NB4 (cell line): ENCODE measurements at places on chromosomes 6 and 20.

DNA sequence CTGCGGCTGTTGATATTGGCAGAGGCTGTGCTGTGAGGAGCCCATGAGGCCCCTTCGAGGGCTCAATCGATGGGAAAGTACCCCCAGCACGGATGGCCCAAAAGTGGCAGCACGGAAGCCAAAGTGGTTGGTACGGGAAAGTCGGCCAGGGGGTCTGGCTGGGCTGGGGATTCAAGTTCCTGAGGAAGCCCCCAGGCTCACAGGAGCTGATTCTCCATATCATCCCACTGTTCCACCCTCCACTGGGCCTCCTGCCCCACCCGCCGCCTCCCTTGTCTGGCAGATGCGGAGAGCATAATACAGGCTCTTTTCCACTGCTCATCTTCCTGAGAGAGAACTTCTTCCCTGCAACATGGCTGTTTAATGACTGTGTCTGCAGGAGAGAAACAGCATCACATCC lies 217.8 kb upstream of the CST7 start:
- no peak for DNase-seq

GRCh38 chr6:147395158-147395557 lies 113.3 kb upstream of the SAMD5 start:
- DNase-seq, result no peak

DNA sequence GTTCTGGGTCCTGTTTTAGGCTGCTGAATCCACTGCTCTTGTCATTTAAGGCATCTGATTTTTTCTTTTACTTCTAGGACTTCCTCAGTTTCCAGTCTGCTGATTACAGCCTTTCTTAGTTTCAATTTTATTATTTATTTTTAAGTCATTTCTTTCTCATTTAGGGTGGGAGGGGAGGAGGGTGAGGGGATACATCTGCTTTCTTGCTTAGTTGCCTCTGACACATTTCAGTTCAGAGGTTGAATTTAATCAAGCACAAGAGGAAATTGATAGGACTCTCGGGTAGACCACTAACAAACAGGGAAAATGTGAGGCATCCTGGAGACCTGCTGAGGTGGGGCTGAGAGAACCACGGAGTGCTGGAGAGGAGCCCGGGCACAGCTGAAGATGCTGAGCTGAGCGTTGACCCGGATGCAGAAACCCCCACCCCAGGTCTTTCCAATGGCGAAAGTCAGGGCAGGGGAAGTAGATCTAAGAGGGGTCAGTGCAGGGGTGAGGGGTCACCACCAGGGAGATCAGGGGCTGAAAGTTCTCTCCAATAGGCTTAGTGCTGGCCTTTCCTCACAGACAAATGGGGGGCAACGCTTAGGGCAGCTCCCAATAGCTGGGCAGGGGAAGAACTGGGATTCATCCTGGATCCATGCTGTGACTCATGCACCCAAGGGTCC lies 7.6 kb upstream of the TREML2 start:
- DNase-seq, result no peak

GRCh38 chr6:46325561-46326530 lies 155.1 kb upstream of the ENPP5 start:
- DNase-seq, result peak; percentile 6

DNA sequence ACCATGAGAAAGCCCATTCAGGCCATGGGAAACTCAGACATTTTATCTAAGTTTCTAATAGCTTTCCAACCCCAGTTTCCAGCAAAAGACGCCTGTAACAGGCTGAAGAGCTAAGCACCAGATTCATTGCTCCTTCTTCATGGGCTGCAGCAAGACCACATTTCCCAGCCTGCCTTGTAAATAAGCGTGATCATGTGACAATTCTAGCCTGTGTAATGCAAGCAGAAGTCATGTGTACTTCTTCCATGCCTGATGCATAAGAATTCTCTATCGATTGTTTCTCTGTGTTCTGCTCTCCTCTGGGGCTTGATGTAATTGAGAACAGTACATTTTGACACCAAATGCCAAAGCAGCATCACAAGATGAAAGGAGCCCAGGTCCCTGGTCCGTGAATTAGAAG lies 6.8 kb downstream of the PCSK2 start:
- no peak for DNase-seq

DNA sequence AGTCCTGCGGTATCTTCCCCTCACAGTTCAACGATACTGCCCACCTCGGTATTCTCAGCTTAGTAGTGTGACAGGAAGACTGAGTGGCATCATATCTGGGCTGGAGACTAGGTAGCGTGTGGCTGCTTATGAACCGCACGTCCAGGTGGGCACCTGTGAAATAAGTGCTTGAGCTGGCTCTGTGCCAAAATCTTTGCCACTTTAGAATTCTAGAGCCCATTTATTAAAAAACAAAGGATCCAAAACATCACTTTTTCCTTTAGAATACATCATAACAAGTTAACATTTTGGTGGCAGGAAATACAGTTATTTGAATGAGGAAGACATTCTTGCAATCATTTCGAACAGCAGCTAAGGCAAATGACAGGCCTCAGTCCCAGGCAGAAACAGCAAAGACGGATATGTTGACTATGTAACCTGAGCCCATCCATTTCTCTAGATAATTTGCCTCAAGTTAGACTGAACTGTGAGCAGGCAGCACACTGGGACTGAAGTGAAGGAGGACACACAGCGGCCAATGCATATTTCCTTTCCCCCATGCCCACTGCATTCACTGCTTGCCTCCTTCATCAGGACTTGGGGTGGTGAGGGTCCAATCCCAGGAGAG lies 136.6 kb downstream of the GMDS start:
- DNase-seq, result no peak

- no peak for DNase-seq
Measured at GRCh38 chr6:43127877-43128276, 43.2 kb upstream of the SRF start.

DNA sequence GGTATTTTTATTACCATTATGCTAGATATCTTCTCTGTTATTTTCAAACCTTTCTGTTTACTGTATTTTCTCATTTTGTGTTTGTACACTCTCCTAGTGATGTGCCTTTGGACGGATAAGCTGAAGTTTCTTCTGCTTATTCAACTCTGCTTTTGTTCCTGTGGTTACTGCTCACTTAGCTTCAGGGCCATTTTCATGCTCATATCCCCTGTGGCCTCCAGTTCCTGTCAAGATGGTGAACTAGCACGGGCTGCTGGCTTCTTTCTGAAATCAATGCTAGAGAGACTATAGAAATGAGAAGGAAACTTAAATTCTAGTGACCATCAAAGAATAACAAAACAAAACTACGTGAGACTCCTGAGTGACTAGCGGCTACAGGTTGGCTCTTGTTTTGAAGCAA lies 6.8 kb upstream of the CST8 start:
- no peak for DNase-seq

DNA sequence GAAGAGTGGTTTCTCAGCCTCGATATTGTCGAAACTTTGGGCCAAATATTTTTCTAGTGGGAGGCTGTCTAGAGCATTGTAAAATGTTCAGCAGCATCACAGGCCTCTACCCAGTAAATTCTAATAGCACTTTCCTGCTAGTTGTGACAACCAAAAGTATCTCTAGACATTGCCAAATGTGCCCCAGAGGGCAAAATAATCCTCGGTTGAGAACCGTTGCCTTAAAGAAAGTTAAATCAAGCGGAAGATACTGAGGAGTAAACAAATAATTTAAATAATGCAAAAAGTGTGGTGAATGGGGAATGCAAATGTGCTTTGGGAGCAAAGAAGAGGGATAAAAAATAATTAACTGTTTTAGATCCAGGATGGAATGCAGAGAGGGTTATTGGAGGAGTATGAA lies 106.4 kb upstream of the ASCC3 start:
- no peak for DNase-seq

GRCh38 chr20:50304501-50304856 lies 113.8 kb downstream of the CEBPB start:
- DNase-seq, result no peak

DNA sequence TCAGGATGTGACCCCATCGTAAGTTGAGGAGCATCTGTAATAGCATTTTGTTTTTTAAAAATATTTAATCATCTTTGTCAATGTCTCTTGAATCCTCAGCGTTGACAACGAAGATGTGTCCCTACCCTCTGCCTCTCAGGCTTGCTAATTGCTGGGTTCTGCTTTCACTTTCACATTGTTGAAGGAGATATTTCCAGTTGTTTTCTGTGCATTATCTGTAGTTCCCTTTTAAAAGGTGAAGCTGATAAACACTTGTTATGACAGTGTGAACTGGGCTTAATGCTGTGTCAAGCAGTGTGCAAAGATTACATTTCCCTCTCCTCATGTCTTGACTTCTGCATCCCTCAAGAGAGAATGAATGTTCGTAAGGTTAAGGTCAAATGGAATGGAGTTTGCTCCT lies 54.9 kb downstream of the CSE1L start:
- DNase-seq, result no peak

- no peak for DNase-seq
Measured at GRCh38 chr6:168956141-168956838, 297.4 kb downstream of the THBS2 start.

DNA sequence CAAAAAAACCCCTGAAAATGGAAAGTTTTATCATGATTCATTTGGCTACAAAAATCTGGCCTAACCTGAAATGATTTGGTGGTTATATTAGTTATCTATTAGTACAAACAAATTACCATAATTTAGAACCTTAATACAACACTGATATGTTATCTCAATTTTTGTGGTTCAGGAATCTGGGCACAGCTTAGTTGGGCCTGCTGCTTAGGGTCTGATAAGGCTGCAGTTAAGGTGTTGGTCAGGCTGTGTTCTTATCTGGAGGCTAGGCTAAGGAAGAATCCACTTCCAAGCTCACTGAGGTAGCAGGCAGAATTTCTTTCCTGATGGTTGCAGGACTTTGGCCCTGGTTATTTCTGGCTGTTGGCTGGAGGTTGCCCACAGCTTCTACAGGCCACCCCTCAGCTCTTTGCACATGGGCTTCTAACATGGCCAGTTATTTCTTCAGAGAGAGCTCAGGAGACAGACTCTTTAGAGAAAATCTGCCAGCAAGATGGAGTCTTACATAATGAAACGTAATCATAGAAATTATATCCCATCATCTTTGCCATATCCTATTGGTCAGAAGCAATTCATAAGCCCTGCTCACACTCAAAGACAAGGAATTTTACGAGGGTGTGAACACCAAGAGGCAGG lies 11.4 kb downstream of the TRIM38 start:
- DNase-seq, result no peak

GRCh38 chr6:162371121-162371520 lies 356.4 kb downstream of the PRKN start:
- no peak for DNase-seq

GRCh38 chr6:32790306-32790705 lies 26.5 kb downstream of the HLA-DOB start:
- DNase-seq, result no peak

DNA sequence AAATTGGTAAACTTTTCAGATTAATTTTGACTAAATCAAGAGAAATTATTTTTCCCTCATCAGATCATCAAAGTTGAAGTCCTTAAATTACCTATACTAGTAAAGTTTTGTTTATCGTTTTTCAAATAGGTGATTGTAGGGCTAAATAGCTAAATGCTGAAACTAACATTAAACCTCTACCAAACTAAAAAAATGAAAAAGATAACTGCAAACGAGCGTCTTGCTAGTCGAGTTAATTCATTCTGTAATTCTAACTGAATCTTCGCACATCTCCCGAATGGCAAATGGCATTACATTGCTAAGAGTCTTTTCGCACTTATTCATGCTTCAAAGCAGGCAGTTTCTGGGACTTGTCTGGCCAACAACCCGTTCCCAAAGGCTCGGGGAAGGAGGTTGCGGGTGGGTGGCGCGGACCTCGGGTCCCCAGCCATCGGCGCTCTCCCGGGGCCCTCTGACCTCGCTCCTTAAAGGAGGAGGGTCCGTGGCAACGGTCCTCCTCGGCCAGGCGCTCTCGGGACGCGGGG lies 43.8 kb downstream of the POPDC3 start:
- no peak for DNase-seq

GRCh38 chr6:41054511-41054910 lies 1.5 kb downstream of the APOBEC2 start:
- no peak for DNase-seq

DNA sequence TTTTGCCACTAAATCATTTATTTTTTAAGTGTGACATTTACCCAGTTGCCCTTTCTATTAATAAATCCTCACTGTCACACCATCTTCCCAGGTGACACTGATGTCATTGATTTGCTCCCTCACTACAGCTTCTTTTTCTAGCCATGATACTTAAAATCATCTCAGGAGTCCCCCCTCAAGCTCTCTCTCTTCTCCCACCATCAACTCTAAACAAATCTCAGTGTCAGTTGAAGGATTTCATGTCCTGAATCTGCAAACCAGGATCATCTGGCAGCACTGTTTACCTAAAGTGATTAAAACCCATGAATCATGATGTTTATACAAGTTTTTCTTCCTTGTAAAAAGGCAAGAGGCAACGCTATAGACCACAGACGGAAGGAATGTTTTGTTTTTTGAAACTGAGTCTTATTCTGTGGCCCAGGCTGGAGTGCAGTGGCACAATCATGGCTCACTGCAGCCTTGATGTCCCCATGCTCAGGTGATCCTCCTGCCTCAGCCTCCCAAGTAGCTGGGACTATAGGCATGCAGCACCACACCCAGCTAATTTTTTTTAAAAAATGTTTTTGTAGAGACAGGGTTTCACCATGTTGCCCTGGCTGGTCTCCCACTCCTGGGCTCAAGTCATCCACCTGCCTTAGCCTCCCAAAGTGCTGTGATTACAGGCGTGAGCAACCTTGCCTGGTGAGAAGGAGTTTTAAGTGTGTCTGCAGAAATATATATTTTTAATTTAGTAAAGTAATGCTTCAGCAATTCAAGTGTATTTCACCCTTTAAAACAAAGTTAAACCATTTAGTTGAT lies 30.1 kb upstream of the SH3BGRL2 start:
- DNase-seq, result no peak

- no peak for DNase-seq
Measured at GRCh38 chr6:71334768-71335167, 46.2 kb downstream of the OGFRL1 start.

DNA sequence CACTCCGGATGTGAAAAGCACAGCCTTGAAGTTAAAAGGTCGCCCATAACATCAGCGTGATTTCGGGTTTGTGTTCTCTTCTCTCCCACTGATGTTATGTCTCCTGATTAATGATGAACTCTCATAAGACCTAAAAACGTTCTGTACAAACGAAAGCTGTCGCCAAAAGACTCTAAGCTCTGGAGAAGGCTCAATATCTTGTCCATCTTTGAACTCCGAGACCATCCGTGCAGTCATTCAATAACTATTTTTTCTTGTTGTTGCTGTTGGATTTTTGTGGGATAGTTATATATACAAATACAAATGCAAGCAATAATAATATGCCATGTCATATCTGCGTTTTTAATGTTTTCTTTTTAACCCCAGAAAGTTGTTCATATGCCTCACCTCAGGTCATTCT lies 291.8 kb upstream of the MARCKS start:
- no peak for DNase-seq

DNA sequence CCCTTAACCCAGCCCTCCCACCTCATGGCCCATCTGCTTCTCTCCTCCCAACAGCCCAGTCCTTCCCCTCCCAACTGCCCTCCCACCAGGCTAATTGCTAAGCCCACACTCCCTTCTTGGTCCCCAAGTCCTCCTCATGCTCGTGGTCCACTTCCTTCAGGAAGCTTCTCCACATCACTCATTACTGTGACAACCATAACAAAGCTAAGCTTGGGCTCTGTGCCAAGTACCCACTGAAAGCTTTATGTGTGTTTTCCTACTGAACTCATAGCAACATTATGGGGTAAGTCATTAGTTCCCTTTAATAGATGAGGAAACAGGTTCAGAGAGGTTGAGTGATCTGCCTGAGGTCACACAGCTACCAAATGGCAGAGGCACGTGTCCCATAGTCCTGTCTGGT lies 16.2 kb downstream of the FRS3 start:
- DNase-seq, result no peak
